Astrocyte of the spinal cord (primary cell): ENCODE measurements at places on chromosomes 12 and 14.

DNA sequence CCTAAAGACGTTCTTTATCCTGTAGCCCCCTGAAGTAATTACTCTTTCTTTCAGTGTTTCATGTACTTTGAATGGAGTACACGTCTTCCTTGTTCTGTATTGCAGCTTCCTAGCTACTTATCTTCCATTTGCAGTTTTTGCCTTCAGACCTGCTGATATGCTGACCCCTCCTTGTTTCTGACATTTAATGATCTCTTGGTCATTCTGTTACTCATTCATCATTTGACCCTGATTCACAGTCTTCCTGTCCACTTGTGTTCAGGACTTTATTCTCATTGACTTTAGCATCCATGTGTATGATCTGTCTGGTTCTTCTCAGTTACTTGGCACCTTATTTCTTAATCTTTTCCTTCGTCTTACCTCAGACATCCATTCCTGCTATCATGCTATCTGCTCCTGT is 22.2 kb downstream of the CPSF2 start:
- DNase-seq = no peak

GRCh38 chr12:29238822-29239291 is 89.8 kb downstream of the FAR2 start:
- peak; percentile 47 for DNase-seq

- DNase-seq = peak; percentile 70
These were observed 126.9 kb upstream of the PRICKLE1 start for GRCh38 chr12:42716491-42716891.

GRCh38 chr12:3768911-3769447 is 16.1 kb upstream of the CRACR2A start:
- no peak for DNase-seq

- DNase-seq = no peak
These were observed 16.4 kb downstream of the ACVRL1 start for GRCh38 chr12:51923506-51924365.

GRCh38 chr12:104833756-104834155 is 124.3 kb downstream of the SLC41A2 start:
- no peak for DNase-seq
